Stimulated activated CD4-positive, alpha-beta T cell treated with anti-CD3 and anti-CD28 coated beads, Interleukin-2, amount 100 ng/mL, for 48 hours (primary cell): ENCODE measurements at places on chromosomes 1 and 21.

- DNase-seq, result no peak
Measured at GRCh38 chr1:43439781-43440180, 13.9 kb downstream of the HYI start.

DNA sequence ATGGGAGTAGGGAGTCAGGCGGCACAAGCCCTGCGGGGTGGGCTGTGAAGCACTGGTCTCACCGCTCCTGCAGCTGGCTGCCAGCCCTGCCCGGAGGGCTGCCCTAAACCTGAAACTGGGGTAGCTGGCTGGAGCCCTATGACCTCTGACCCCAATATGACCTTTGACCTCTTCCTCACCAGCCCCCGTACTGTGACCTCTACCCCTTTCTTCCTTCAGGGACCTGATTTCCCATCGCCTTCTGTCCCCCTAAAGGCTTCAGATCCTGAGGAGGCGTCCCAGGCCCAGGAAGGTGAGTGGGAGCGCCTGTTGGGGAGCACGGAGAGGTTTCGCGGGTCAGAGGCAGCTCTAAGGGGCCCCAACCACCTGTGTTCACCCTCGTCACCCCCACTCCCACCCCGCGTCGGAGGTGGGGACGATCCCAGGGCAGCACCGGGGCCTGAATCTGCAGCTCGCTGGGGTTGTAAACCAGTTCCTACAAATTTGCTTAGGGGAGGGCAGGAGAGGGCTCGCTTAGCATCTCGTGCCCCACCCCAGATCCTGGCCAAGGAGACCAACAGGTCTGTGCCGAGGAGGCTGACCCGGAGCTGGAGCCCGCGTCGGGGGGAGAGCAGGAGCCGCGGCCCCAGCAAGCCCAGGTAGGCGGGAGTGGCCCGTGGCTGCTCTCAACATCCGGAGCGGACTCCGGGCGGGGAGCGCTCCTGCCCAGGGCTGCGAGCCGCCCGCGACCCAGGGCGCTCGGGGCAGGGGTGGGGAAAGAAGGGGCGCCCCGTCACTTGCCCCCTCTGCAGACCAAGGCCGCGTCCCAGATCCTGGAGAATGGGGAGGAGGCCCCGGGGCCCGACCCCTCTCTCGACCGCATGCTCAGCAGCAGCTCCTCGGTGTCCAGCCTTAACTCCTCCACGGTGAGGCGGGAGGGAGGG lies 7.3 kb downstream of the SYTL1 start:
- DNase-seq, result no peak

- no peak for DNase-seq
Measured at GRCh38 chr1:114715952-114716303, 643 bp downstream of the NRAS start.

GRCh38 chr1:204453141-204453772 lies 41.3 kb downstream of the PIK3C2B start:
- no peak for DNase-seq

- DNase-seq, result no peak
Measured at GRCh38 chr1:43319766-43320165, 17.9 kb upstream of the MPL start.

DNA sequence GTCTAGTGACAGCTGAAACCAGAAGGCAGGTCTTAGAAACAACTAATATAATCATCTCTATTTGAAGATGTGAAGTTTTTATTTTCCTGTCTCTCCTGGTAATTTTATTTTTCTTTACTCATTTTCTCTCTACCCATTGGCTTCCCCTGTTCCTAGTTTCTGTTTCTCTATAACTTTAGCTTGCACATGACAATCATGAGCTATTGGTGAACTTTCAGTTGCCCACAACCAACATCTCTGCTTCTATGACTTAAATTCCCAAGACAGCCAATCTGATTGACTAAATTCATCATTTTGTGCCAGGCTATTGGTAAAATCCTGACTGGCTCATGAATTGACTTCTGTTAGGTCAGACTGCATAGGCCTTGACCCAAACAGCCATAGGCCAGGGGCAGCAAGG lies 13.7 kb upstream of the ACADM start:
- DNase-seq, result no peak

DNA sequence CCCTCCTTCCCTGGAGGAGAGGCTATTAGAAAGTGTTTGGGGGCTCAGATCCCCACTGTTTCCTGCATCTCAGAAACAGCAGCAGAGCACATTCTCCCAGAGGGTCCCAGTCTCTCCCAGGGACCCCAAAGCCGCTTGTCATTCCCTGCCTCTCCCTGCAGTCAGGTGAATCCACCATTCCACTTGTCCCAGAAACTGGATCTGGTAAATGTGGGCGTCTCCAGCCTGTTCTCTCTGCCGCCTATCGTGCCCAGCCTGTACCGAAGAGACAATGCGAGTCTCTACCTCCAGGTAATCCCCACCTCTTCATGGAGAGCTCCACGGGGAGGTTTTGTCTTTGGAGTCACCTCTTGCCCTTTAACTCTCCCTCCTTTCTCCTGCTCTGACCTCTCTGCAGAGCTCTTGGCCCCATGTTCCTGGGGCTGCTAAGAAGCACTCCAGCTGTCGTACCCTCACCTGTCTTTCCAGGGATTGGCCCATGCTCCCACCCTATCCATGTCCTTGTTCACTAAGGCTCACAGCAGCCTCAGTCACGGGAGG lies 26.9 kb downstream of the INAVA start:
- no peak for DNase-seq

DNA sequence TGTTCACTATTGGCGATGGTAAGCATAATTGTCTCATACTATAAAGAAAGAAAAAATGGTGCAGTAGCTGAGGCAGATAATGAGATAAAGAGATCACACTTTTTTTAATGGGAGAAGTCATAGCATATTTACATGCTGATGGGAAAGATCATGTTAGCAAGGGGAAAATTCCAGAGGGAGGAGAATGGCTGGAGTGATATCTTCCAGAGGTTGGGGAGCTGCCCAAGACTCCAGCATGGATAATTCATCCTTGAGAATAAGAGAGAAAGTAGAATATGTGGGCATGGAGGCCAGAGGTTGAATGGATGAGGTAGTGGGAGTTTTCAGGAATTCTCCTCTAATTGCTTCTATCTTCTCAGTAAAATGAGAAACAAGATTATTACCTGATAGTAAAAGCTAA lies 45.8 kb upstream of the RGS1 start:
- no peak for DNase-seq

DNA sequence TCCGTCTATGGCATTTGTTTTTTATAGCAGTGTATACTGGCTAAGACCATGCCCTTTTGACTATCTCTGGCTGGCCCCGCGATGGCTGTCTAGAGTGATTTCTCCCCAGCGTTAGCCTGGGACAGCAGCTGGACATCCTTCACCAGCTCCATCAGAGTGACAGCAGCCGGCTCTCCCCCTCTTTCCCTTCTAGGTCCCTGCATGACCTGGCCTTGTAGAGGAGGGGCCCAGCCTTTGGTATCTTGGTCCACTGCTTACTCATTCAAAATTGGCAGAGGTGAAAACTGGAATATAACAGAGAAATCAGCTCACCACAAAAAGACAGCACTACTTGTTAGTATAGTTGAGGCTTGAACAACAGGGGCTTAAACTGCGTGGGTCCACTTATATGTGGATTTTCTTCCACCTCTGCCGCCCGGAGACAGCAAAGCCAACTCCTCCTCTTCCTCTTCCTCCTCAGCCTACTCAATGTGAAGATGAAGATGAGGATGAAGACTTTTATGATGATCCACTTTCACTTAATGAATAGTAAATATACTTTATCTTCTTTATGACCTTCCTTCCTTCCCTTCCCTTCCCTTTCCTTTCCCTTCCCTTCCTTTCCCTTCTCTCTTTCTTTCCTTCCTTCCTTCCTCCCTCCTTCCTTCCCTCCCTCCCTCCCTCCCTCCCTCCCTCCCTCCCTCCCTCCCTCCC lies 29.4 kb upstream of the B3GALNT2 start:
- no peak for DNase-seq

- no peak for DNase-seq
Measured at GRCh38 chr21:31686272-31686915, 26.9 kb downstream of the SOD1 start.

GRCh38 chr1:208381481-208381880 lies 137.3 kb upstream of the PLXNA2 start:
- no peak for DNase-seq

DNA sequence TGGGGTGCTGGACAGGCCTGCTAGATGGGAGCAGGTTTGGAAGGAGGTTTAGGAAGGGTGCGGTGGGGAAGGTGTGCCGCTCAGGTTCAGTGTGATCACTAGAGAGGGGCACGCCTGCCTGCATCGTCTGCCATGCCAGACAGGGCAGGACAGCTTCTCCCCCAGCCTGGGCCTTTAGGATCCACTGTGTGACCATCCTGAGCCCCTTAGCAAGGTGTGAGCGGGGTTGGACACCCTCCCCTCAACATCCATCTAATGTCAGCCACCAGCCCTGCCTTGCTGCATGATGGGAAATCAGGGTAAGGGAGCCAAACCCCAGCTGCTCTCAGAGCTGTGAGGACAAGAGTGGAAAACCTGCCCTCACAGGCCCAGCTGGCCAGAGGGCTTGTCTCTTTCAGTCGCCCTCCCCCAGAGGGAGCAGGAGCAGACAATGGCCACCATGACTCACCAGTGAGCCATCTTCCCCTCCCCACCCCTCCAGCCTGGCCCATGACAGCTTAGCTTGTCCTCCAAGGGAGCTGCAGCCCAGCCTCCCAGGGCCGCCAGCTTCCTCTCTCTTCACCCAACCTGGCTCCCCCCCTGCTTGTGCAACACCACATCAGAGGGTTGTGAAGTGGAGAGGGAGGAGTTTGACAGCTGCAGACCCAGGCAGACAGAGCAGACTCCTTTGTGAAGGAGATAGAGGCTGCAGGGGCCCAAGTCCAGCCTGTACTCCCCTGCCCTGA lies 37.0 kb downstream of the NUAK2 start:
- peak; percentile 61 for DNase-seq

GRCh38 chr1:167566766-167567165 lies 13.2 kb upstream of the CREG1 start:
- no peak for DNase-seq

DNA sequence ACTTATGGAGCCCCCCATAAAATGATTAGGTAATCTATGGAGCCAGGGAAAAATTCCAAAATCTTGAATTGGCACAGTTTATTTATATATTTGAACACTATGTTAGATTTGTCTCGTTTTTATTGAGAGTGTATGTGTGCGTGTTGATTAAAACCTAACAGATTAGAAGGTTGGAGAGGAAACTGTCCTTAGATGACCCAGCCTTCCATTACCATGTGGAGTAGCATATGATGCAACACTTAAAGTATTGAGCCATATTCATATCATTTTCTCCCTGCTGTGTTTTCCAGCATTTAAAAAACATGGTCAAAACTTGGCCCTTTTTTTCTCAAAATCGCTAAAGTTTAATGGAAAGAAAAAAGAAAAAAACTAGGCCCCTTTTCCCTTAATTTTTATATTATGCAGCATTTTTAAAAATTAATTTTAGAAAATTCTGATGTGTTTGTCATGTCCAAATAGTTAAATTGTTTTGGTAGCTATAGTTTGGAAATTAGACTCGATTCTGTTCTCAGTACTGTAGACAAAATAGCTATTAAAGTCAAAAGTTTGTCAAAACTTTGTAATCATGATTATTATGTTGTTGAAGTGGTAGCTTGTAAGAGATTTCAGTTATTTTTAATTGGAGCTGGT lies 2.3 kb downstream of the LRRC8D start:
- no peak for DNase-seq

DNA sequence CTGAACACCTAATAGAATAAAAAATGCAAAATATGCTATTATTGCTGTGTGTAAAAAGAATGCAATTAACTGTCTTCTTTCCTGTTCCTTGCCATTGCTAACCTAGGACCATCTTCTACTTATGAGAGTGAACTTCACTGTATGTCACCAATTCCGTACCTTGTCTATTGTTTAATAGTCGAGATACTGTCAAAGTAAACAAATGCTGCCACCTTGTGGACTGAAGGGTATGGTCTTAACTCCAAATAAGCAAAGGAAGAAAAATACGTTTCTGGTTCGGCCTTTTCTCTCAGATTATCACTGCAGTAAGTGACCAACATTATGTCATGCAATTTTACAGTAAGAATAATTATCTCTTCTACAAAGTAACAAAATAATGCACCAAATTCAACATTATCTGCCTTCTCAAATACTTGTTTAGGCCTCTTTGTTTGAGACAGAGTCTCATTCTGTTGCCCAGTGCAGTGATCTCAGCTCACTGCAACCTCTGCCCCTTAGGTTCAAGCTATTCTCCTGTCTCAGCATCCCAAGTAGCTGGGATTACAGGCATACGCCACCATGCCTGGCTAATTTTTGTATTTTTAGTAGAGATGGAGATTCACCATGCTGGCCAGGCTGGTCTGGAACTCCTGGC lies 133.4 kb downstream of the COP1 start:
- DNase-seq, result peak; percentile 39

DNA sequence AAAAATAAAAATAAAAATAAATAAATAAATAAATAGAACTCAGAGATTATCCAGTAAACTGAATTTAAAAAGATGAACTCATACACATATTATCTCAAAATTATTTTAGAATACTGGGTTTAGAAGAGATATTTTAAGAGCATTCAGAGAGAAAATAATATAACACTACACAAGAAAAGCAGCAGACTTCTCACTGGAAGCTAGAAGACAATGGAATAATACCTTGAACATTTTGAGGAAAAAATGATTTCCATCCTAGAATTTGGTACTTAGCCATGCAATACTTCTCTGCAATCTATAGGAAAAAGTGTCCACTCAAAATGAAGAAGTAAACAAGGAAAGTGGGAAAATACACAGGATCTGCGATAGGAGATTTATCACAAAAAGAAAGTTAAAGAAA lies 24.2 kb downstream of the TRMT1L start:
- DNase-seq, result no peak

DNA sequence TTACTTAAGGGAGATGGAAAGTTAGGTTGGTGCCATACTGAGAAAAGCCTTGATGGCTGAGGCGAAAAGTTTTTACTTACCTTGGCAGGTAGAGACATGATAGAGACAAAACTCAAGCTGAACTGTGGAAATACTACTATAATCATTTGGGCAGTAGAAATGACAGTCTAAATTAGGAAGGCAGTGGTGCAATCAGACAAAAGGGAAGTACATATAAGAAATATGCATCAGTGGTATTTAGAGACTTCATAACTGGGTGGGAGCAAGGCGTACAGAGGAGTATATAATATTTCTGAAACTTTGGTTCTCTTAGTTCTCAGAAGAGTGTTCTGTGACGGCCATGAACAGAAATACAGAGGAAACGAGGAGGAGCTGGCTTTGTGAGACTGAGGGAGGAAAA lies 2.4 kb upstream of the CEP350 start:
- DNase-seq, result no peak

GRCh38 chr1:175413367-175413766 lies 220.8 kb upstream of the KIAA0040 start:
- DNase-seq, result no peak

DNA sequence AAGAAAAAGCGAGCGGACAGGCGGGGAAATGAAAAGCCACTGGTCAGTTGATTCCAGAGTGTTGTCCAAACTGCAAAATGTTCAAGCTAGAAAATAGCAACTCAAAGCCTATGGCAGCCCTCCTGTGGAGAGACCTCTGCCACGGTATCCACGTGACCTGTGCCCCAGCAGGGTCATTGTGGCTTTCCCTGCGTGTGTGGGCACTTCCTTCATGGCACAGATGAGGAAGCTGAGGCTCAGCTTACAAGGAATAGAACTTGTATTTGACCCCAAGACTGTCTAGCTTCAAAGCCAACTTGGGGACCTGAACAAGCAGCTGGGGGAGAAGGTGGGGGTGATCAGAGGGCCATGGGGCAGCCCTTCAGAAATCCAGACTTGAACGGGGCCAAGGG lies 15.6 kb upstream of the PLEKHG5 start:
- DNase-seq, result no peak
